GM23248 (cell line): ENCODE measurements at places on chromosomes 11 and 22. TPM values are rescaled to one million over a fixed set of nuclear protein-coding genes. Genes with fewer than 3 reads are reported as not detected.

The CALCA gene
- not detected in 2 replicates for polyA plus RNA-seq

DNA sequence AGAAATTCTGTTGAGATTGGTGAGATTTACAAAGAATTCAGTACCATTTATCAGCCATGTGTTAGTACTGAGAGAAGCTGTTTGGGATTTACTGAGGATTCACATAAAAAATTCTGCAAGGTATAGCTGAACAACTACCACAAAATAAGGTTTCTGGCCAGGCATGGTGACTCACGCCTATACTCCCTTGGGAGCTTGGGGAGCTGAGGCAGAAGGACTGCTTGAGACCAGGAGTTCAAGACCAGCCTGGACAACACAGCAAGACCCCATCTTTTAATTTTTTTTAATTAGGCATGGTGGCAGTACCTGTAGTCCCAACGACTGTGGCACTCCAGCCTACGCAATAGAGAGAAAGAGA lies 86.7 kb downstream of the SIK3 start:
- no peak for DNase-seq

The CLDN5 gene
- not detected in 2 replicates for polyA plus RNA-seq

The DEUP1 gene
- polyA plus RNA-seq, result not detected in 2 replicates

The RASL10A gene
- polyA plus RNA-seq, result 0.13 and 0.20 TPM in 2 replicates

DNA sequence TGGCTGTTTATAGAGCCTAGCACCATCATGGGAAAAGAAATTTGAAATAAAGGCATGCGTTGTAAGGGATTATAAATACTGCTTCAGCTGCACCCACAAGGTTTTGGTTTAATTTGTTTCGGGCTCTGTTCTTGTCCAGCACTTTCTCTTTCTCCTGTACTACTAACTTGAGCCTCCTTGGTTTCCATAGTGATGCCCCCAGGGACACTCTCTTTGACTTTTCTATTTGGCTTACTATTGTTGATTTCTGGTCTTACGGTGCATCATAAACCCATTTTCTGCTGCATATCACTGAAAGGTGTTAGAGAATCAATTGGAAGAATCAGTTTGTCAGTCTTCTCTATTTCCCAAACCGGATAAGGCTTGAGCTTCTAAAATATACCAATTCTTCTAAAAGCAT lies 1674.3 kb upstream of the RAG2 start:
- no peak for DNase-seq

GRCh38 chr11:70067591-70068341 lies 10.4 kb upstream of the ANO1 start:
- DNase-seq, result no peak

DNA sequence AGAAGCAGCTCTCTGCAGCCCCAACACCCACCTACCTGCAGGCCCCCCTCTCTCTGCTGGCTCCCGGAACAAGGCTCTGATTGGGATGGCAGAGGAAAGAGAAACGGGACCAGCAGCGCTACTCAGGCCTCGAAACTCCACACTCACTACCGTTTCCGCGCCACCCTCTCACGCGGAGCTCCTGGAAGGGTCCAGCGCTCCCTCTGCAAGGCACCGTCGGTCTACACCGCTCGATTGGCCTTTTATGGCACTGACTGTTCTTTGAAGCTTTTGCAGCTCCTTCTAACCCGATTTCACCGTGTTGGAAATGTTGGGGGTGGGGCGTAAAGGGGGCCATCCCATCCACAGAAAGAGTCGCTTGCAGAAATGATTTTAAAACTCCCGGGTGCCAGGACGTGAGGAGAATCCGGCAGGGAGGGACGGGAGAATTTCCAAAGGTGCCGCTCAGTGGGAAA lies 323 bp upstream of the PANX1 start:
- DNase-seq, result peak; percentile 68
